ENCODE measurements at places on chromosomes 1 and 21.

DNA sequence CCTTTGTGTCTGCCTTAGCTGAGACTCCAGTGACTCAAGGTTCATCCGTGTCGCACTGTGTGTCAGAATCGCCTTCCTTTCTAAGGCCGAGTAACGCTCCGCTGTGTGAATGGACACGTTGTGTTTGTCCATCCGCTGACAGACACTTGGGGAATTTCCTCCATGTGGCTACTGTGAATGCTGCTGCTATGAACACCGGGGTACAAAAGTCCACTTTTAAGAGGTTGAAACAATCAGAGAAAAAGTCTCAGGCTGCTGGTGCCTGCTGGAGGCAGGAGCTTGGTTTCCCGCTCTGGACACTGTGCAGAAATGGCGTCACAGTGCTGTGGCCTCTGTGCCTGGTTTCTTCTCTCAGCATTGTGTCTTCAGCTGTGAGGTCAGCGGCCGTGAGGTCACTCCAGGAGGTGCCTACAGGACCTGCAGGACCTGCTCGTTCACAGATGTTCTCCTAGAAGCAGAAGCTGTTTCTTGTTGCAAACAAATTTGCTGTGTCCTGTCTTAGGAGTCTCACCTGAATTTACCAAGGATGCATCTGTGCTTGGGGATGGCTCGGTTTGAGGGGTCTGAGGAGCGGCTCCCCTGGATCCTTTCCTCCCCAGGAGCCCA lies 34.2 kb downstream of the KRTAP10-1 start:
- DNase-seq: no peak

DNA sequence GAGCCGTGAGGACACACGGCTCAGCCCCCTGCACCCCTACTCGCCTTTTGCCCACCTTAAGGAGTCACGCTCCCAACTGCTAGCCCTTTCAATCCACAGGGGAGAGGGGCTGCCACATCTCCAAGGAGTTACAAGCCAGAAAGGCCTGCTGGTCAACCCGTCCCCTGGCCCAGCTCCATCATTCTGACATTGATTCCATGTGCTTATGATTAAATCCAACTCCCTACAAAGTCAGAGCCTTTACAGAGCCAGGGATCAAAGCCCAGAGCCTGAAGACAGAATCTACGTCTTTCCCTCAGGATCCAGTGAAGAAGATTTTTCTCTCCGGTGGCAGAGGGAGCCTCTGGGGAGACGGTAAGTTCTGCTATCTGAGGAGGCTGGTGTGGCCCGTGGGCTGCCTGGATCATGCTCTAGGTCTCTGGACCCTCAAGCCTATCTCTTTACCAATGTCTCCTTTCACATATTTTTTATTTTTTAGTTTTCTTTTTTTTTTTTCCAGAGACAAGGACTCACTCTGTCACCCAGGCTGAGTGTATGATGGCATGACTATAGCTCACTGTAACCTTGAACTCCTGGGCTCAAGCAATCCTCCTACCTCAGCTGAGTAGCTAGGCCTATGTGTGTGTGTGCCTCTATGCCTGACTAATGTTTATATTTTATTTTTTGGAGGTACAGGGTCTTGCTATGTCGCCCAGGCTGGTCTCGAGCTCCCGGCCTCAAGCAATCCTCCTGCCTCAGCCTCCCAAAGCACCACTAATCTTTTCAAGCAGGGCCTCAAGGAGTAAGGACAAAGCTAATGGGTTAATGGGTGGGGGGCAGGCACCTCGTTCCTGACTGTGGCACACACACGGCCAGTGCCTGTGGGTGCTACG lies 61.3 kb downstream of the SLC66A1 start:
- peak; percentile 80 for DNase-seq

- peak; percentile 93 for DNase-seq
Measured at GRCh38 chr21:28745131-28746016, 247.3 kb downstream of the LTN1 start.

GRCh38 chr21:29235714-29236197 lies 63.0 kb upstream of the BACH1 start:
- DNase-seq: no peak

GRCh38 chr1:154955039-154955717 lies 721 bp downstream of the PBXIP1 start:
- DNase-seq: peak; percentile 71

All from AG10803 (cell line).